ENCODE measurements at places on chromosomes 5 and 9. TPM values are rescaled to one million over a fixed set of nuclear protein-coding genes. Genes with fewer than 3 reads are reported as not detected.

Gene CDH9
- total RNA-seq: not detected

Gene CMYA5
- 0.31 TPM for total RNA-seq

Gene SUSD1
- 2.5 TPM for total RNA-seq

Gene SKP1
- 250 TPM for total RNA-seq

Gene PLAC8L1
- 1.8 TPM for total RNA-seq

DNA sequence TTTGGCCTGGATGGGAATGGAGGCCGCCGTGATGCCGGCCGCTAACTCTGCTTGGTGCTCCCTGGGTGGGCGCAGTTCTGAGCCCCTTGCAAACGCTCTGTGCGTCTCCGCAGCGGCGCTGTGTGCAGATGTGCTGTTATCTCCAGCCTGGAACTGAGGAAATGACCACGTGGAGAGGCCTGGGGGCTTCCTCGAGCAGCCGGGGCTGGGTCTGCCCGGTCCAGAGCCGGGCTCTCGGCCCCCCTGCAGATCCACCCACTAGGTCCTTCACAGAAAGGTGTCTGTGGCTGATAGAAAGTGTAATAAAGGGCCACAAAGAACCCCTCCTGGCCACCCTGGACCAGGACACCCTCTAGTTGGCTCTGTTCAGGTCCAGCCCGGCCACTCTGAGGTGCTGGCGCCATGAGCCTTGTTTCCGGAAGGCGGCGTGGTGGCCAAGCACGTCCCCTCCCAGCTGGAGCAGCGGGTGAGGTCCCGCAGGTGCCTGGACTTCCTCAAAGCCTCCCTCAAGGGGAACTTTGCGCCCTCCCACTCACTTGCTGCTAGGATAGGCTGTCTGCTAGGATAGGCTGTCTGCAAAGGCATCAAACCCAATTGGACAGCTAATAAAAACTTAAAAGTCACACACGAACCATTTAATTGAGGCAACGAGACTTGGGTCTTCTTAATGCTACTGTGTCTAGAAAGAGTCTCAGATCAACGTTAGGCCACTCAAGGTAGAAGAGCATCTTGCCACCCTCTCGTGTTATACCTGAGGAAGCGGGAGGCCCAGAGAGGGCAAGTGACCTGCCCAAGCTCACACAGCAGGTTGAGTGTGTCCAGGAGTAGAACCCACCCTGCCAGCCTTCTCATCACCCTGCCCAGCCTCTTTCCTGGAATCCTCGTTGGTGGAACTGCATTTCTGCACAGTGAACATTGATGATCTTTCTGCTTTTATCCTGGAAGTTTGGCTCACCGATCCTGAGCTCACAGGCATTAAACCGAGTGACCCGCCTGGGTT is 109.3 kb upstream of the FCN2 start:
- DNase-seq: no peak

DNA sequence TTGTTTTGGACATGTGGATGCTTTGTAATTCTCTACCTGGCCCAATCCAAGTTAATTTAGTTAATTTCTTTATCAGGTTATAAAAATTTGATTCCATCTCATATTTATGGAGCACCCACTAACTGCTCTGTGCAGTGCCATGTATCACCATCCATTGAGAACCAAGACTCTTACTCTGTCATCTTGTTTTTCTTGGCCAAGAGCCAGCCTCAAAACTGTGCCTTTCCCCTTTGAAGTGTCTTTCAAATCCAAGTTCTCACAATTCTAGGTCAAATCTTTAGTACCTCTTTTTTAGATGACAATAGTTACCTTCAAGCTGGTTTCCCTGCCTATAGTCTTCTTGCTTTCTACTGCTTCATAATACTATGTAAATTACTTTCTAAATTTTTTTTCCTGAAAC is 3.2 kb downstream of the COMMD10 start:
- no peak for DNase-seq

DNA sequence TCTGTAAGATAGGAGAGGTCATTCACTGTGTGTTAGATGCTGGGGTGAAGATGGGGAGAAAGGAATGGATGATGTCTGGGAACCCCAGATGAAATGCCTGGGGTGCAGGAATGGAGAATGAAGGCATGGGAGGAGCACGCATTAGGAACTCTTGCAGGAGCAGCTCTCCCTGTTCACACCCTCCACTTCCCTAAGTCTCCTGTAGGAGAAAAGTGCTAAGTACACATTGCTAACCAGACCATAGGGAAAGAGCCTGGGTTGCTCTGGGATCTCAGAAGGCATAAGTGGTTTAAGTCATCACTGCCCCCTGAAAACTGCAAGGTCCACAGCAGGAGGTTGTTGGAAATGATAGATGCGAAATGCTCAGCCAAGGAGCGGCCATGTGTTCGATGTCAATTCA is 163.1 kb downstream of the SEC61B start:
- DNase-seq: no peak

DNA sequence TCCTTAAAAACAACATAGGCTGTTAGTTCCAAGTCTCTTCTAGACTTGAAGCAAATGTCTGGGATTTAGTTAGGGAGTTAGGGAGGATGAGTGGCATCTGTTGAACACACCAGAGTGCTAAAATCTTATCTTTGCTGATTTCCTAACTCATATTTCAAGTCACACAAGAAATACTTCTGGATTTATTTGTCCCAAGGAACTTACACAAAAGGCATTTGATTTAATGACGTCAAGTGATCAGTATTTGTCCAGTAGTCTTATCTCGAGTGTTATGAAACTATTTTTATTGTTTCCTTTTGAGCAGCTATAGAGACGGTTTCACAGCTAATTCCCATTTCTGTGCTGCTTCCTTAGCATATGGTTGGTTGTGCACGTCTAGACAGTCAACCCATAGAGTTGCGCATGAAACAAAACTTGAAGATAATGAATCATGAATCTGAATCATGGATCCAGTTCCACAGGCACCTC is 140.5 kb upstream of the TUT7 start:
- no peak for DNase-seq

GRCh38 chr5:172447646-172448365 is 6.5 kb downstream of the SH3PXD2B start:
- DNase-seq: no peak

GRCh38 chr9:130008538-130008937 is 34.5 kb downstream of the FNBP1 start:
- DNase-seq: no peak

GRCh38 chr9:29006628-29007027 is 1433.3 kb upstream of the C9orf72 start:
- no peak for DNase-seq

DNA sequence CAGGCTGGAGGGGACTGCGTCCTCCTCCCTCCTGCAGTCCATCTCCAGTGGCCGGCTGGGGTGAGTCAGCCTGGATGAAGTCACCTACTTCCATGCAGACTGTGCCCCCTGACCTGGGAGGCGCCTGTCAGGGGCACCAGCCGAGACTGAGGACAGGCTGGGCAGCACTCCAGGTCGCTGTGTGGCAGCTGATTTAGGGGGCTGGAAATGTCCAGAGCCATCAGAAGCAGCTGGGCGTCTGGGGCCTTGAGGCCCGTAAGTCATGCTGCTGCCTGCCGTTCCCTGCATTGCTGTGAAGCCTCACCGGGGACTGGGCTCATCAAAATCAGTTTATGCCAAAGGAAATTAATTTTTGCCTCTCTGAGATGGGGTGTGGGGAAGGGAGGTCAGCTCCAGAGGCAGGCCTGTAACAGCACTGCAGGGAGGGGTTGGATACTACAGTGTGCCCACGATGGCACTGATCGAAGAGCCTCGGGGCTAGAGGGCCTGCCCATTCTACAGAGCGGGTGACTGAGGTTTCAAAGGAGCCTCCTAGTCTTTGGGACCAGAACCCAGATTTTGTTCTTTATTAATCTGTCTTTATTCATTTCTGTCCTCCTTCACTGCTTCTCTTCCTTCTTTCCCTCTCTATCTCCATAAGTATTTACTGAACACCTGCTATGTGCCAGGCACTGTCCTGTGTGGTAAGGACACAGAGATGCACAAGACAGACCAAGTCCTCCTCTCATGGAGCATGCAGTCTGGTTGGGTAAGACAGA is 70.4 kb upstream of the PSD2 start:
- no peak for DNase-seq

- DNase-seq: no peak
Observed at GRCh38 chr5:139579-140442, 47.8 kb downstream of the PLEKHG4B start.

DNA sequence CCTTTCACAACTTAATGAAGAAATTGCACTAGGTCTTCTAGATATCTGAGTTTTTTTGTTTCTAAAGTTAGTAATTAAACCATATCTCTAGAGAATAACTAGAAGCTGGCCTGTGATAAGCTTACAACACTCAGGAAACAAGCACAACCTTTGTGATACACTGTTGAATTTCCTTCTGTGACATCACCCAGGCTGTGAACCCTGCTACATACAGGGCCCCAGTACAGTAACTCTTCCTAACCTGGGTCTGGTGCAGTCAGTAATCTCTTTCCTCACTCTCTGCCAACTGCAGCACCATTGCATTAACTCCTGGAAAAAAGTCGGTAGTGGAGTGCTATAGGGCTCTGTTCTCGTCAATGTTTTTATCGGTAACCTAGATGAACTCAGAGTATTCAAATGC is 10.6 kb upstream of the IGFBPL1 start:
- no peak for DNase-seq

- DNase-seq: no peak
Observed at GRCh38 chr5:41296066-41296465, 82.7 kb upstream of the C6 start.

DNA sequence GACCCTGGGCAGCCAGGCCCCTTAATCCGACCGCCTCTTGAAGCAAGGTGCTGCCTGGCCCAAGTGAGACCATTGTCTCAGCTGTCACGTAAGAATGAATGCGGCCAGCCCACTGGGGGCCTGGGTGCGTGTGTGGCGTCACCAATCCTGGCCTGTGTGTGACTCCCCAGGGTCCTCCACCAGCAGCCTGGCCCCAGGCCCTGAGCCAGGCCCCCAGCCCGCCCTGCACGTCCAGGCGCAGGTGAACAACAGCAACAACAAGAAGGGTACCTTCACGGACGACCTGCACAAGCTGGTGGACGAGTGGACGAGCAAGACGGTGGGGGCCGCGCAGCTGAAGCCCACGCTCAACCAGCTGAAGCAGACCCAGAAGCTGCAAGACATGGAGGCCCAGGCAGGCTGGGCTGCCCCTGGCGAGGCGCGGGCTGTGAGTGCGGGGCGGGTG is 124.2 kb downstream of the WNK2 start:
- no peak for DNase-seq

DNA sequence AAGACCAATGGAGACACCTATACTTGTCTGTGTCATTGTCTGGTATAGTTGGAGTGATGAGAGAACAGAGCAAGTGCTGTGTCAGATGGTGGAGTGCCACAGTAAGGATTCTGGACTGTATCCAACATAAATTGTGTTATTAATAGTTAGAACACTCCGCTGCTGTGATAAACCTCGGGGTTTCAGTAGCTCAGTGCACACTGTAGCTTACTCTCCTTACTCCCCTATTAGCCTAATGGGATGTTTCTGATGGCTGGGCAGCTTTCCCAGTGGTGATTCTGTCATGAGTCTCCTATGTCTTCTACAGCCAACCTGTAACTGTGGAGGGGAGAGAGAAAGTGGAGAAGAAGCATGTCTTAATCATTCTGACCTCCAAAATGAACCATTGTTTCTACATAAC is 127.6 kb upstream of the PTCH1 start:
- DNase-seq: no peak

DNA sequence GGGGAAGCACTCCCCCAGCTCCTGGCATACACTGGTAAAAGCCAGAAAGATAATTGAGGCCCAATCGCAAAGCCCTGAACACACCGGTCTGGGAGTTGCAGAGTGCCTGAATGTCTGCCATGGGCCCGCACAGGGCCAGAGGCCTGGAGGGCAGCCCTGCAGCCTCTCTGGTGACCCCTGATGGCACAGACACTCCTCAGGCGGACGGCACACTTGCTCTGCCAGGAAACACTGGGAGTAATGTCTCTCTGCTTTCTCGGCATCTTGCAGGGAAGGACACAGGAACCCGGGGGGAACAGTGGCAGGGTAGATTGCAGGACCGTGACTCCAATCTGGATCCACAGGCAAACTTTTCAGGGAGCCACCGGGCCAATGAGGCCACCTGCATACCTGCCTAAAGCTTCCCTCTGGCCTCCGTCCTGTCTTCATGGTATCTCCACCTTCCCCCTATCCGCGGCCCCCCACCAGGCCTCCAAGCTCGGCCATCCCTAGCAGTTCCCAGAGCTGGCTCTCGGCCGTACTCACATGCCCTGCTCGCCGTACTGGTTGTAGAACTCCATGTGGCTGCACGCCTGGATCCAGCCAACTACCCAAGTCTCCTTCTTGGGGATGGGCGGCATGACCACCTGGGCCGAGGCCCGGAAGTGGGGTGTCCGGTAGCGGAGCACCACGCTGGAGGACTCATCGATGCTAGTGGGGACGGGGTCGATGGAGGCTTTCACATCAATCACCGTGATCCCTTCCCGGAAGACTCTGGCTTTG is 797 bp downstream of the FAM78A start:
- no peak for DNase-seq

DNA sequence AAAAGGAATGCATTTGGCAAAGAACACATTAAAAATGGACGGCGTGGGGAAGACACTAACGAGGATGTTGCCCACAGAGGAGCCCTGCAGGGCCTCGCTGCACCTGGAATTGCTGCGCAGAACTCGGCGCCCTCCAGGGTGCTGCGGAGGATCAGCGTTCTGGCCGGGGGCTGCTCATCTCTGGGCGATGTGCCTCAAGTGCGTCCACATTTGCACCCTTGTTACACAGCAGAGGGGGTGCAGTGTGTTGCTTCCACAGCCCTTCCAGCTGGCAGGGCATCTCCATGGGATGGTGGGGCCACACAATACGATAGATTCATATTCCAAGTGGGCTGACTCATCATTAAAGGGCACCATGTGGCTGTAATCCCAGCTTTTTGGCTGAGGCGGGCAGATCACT is 63.1 kb downstream of the AK8 start:
- DNase-seq: no peak

DNA sequence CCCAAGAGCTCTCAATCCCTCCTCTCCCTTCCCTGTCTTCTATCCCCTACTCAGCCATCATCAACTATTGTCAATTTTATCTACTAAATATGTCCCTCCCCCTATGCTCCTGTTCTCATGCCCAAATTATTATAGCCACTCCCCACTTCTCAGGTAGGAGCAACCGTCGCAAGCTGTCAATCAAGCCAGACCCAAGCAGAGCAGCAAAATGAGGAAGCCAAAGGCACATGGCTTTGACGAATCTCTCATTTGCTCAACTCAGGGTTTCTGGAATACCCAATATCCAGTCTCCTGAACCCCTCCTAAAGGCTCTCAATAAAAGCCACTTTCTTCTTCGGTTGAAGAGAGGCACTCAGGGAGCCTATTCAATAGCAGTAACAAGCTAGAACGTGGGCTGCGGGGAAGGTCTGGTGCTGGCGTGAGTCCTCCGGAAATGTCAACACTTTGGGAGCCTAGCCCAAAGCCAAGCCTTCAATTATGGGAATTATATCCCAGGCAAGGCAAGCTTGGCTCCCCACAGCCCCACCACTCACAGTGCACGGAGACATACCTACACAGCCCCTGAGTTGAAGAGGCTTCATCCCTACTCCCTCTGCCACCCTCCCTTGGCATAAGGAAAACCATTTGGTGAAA is 47.7 kb downstream of the SIL1 start:
- no peak for DNase-seq

GRCh38 chr9:8684978-8685708 is 885.6 kb upstream of the DMAC1 start:
- no peak for DNase-seq

GRCh38 chr5:81768935-81769452 is 18.1 kb upstream of the SSBP2 start:
- DNase-seq: no peak
